ENCODE measurements at places on chromosomes 5 and 9. TPM values are rescaled to one million over a fixed set of nuclear protein-coding genes. Genes with fewer than 3 reads are reported as not detected.

- no peaks in the 10 kb centered on the region for H3K27me3 ChIP-seq
- no peak overlapping the region for H3K4me3 ChIP-seq
- H3K36me3 ChIP-seq = no peaks in the 10 kb centered on the region
- DNase-seq = no peak
- peaks cover 7% of the 10 kb centered on the region for H3K4me1 ChIP-seq
Observed at GRCh38 chr9:123933440-123934212, 3.7 kb upstream of the DENND1A start.

Gene JAK2
- 13.9 TPM for total RNA-seq

- H3K4me1 ChIP-seq = no peaks in the 10 kb centered on the region
- no peak overlapping the region for H3K27ac ChIP-seq
- H3K36me3 ChIP-seq = no peaks in the 10 kb centered on the region
- no peaks in the 10 kb centered on the region for H3K27me3 ChIP-seq
- no peak overlapping the region for H3K4me3 ChIP-seq
- no peak for DNase-seq
Observed at GRCh38 chr5:118371973-118372831, 616.1 kb downstream of the DTWD2 start.

Gene TRPM6
- 0.83 TPM for total RNA-seq

Gene RASGEF1C
- 2.1 TPM for total RNA-seq

GRCh38 chr9:38277601-38278200 is 114.8 kb upstream of the ALDH1B1 start:
- H3K27ac ChIP-seq = no peak overlapping the region
- H3K36me3 ChIP-seq = no peaks in the 10 kb centered on the region
- no peaks in the 10 kb centered on the region for H3K4me1 ChIP-seq
- no peaks in the 10 kb centered on the region for H3K27me3 ChIP-seq
- DNase-seq = no peak

Gene FBN2
- total RNA-seq = 1.0 TPM

Gene S1PR3
- 6.4 TPM for total RNA-seq

Gene SPATA31E1
- not detected for total RNA-seq

- peak overlapping the region; percentile 45 for H3K27ac ChIP-seq
- no peaks in the 10 kb centered on the region for H3K36me3 ChIP-seq
- H3K4me1 ChIP-seq = peaks cover 15% of the 10 kb centered on the region
- peak overlapping the region; percentile 90 for H3K4me3 ChIP-seq
- H3K27me3 ChIP-seq = no peaks in the 10 kb centered on the region
Observed at GRCh38 chr5:98772415-98773213, 849 bp upstream of the RGMB start.

Gene SARDH
- 3.3 TPM for total RNA-seq

DNA sequence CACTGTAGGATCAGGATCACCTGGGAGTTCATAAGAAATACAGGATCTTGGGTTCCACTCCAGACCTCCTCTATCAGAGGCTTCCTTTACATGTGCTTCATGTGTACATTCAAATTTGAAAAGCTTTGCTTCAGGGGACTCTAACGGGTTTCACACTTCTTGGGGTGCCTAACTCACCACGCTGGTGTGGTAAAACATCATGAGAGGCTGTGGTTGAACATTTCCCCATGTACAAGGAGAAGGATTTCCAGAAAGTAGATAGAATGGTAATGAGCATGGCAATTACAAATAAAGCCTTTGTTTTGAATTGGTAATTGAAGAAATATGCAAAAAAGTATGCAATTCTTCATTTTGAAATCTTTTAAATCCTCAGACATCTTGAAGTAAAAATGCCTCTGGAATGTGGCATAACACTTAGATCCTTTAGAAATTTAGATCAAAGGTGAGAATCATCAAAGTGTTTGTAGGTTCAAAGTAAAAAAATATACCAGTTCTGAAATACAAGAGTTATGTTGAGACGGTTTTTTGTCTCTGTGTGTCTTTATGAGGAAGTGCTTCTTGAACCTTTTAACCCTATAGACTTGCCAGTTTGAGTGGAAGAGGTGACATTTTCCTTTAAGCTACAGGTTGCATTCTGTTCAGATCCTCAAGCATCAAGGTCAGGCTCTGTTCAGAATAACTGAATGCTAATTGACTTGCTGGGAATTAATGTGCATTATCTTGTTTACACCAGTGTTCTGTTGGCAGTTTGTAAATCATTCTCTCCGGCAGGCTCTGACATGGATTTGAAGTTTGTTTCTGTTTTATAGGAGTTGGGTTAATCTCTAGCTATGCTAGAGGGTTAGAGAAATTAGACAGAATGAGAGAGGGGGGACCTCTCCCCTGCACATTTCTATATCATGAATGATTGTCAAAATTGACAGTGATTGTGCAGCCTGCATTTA is 415.3 kb downstream of the MAN2A1 start:
- no peaks in the 10 kb centered on the region for H3K36me3 ChIP-seq
- no peak overlapping the region for H3K27ac ChIP-seq
- H3K4me3 ChIP-seq = no peak overlapping the region
- peaks cover 20% of the 10 kb centered on the region for H3K4me1 ChIP-seq
- no peak for DNase-seq
- no peaks in the 10 kb centered on the region for H3K27me3 ChIP-seq

Gene PCDHA3
- total RNA-seq = 1.1 TPM

DNA sequence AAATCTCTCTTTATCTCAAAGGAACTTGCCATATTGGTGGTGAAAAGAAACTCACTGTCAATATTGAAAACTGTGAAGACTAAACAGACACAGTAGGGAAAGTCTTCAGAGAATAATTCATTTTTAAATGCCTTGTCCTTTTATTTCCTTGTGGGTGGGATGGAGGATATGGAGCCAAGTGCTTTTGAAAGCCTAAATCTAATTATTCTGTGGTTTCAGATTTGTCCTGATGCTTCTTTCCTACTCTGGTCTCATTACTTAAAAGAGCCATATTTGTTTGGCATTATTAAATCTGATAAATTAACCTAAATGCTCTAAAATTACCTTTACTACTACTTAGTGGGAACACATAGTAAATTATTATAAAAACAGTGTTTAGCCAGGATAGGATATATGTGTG is 258.3 kb upstream of the EFNA5 start:
- no peaks in the 10 kb centered on the region for H3K4me1 ChIP-seq
- no peaks in the 10 kb centered on the region for H3K27me3 ChIP-seq
- H3K4me3 ChIP-seq = no peak overlapping the region
- no peaks in the 10 kb centered on the region for H3K36me3 ChIP-seq

DNA sequence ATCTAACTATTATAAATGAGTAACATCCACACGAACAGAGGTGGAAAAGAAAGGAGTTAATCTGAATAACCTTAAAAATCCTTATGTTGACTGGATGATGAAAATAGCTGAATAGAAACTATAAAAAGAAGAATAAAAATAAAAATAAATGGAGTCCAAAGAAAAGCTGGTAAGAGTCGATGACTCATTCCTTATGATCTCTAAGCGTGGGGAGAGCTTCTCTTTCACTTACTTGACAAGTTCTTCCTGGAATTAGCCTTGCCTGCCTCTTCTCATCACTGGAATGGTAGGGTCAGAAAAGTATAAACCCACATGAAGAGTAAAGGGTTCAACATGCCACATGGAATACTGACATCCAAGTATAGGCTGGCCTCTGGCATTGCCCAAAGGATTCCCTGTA is 477.0 kb upstream of the RGMB start:
- H3K27me3 ChIP-seq = no peaks in the 10 kb centered on the region
- no peaks in the 10 kb centered on the region for H3K4me1 ChIP-seq
- no peaks in the 10 kb centered on the region for H3K36me3 ChIP-seq
- H3K27ac ChIP-seq = no peak overlapping the region

GRCh38 chr5:144335561-144335960 is 164.9 kb downstream of the KCTD16 start:
- no peaks in the 10 kb centered on the region for H3K27me3 ChIP-seq
- no peak overlapping the region for H3K4me3 ChIP-seq
- no peaks in the 10 kb centered on the region for H3K36me3 ChIP-seq
- DNase-seq = no peak
- H3K27ac ChIP-seq = no peak overlapping the region
- H3K4me1 ChIP-seq = no peaks in the 10 kb centered on the region

Gene NEUROG1
- total RNA-seq = not detected

Gene CTSL
- 172 TPM for total RNA-seq

GRCh38 chr9:69412741-69413150 is 87.7 kb downstream of the ENTREP1 start:
- H3K4me3 ChIP-seq = no peak overlapping the region
- no peak overlapping the region for H3K27ac ChIP-seq
- H3K27me3 ChIP-seq = no peaks in the 10 kb centered on the region
- H3K36me3 ChIP-seq = no peaks in the 10 kb centered on the region

GRCh38 chr5:33309536-33310345 is 131.0 kb upstream of the TARS1 start:
- DNase-seq = no peak
- no peak overlapping the region for H3K27ac ChIP-seq
- H3K36me3 ChIP-seq = no peaks in the 10 kb centered on the region
- no peak overlapping the region for H3K4me3 ChIP-seq

GRCh38 chr5:140041492-140042392 is 1.4 kb downstream of the NRG2 start:
- peak overlapping the region; percentile 53 for H3K4me3 ChIP-seq
- peaks cover 12% of the 10 kb centered on the region for H3K4me1 ChIP-seq
- peak; percentile 42 for DNase-seq
- no peak overlapping the region for H3K27ac ChIP-seq

Gene POLR1E
- total RNA-seq = 18.9 TPM

GRCh38 chr9:125822160-125822559 is 75.0 kb downstream of the PBX3 start:
- H3K4me3 ChIP-seq = no peak overlapping the region
- H3K4me1 ChIP-seq = peaks cover 11% of the 10 kb centered on the region
- no peak for DNase-seq
- no peak overlapping the region for H3K27ac ChIP-seq
- no peaks in the 10 kb centered on the region for H3K36me3 ChIP-seq

DNA sequence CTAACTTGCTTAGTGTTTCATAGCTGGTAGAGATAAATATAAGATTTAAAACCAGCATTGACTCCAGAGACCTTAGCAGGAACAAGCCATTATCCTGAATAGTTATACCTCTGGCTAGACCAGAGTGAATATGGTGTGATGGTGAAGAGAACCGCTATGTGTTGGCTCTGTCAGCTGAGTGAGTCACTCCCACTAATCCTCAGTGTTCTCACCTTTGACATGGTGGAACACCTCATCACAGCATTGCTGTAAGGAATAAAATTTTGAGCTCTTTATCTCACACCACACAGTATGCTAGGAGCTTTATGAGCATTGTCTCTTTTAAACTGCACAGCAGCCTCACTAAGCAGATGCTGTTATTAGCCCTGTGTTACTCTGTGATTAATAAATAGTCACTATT is 90.7 kb upstream of the DHFR start:
- H3K27me3 ChIP-seq = no peaks in the 10 kb centered on the region
- no peak overlapping the region for H3K4me3 ChIP-seq
- no peak for DNase-seq
- no peaks in the 10 kb centered on the region for H3K4me1 ChIP-seq
- H3K36me3 ChIP-seq = peaks cover 13% of the 10 kb centered on the region

- H3K27me3 ChIP-seq = no peaks in the 10 kb centered on the region
- no peaks in the 10 kb centered on the region for H3K4me1 ChIP-seq
- H3K4me3 ChIP-seq = no peak overlapping the region
- DNase-seq = no peak
Observed at GRCh38 chr5:80125022-80125961, 90.1 kb downstream of the THBS4 start.
